Common myeloid progenitor, CD34-positive (primary cell): ENCODE measurements at places on chromosomes 2 and 18.

DNA sequence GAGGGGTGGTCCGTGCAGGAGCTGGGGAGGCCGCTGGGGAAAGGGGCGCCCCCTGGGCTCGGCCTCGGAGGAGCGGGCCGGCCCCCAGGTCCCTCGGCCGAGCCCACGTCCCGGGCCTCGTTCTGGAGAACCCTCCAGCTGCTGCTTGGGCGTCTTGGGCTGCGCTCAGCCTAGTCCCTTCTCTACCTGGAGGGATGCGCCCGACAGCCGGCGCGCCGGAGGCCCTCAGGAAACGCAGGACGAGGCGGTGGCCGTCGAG, 293 bp upstream of the D2HGDH start:
- no peaks in the 10 kb centered on the region for H3K36me3 ChIP-seq
- peaks cover 42% of the 10 kb centered on the region for H3K4me1 ChIP-seq
- H3K4me3 ChIP-seq, result peak overlapping the region; percentile 83
- no peaks in the 10 kb centered on the region for H3K27me3 ChIP-seq
- no peak overlapping the region for H3K27ac ChIP-seq

DNA sequence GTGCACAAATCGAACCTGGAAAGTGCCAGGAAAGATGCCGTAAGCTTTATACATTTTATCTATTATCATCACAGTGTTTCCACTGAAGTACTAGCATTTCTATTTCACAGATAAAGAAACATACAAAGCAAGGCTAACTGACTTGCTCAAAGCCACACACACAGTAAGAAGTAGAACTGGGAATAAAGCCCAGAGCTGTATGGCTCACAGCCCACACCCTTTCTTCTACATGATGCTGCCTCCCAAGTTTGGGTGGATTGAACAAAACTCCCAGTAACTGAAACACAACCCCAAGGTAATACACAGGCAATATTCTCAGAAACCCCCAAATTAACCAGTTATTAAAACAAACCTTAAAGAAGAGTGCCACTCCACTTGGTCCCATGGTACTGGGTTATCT, 11.2 kb downstream of the SAP130 start:
- H3K36me3 ChIP-seq, result peaks cover 44% of the 10 kb centered on the region
- no peak for DNase-seq
- H3K4me3 ChIP-seq, result no peak overlapping the region
- no peaks in the 10 kb centered on the region for H3K4me1 ChIP-seq
- H3K27ac ChIP-seq, result no peak overlapping the region

DNA sequence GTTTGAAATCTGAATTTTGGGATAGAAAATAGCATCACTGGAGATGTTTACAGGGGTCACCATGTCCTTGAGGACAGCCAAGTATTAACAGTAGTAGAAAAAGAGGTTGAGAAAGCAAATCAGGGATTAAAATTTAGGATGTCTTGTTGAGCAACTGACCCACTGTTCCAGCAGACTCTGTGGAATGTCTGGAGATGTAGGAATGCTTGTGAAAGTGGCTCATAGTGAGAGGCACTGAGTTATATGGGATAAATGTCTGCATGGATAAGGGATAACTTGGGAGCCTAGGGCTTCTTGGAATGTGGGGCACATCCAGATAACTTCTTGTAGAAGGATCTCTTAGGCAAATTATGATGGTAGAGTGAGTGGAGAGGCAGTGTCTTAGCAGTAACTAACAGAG, 495.0 kb downstream of the TMX3 start:
- no peaks in the 10 kb centered on the region for H3K27me3 ChIP-seq
- no peak for DNase-seq
- H3K36me3 ChIP-seq, result no peaks in the 10 kb centered on the region
- H3K4me1 ChIP-seq, result peaks cover 16% of the 10 kb centered on the region
- no peak overlapping the region for H3K27ac ChIP-seq
- H3K4me3 ChIP-seq, result no peak overlapping the region

- H3K27ac ChIP-seq, result no peak overlapping the region
- H3K36me3 ChIP-seq, result no peaks in the 10 kb centered on the region
- no peak overlapping the region for H3K4me3 ChIP-seq
These were observed 153.7 kb upstream of the SERTAD2 start for GRCh38 chr2:64807417-64807816.

GRCh38 chr18:8814206-8814605, 108.8 kb downstream of the MTCL1 start:
- no peaks in the 10 kb centered on the region for H3K36me3 ChIP-seq
- H3K27me3 ChIP-seq, result no peaks in the 10 kb centered on the region
- H3K27ac ChIP-seq, result no peak overlapping the region
- DNase-seq, result no peak
- H3K4me1 ChIP-seq, result no peaks in the 10 kb centered on the region

GRCh38 chr2:105972246-105972645, 221.9 kb downstream of the UXS1 start:
- no peak overlapping the region for H3K4me3 ChIP-seq
- H3K27ac ChIP-seq, result no peak overlapping the region
- H3K27me3 ChIP-seq, result no peaks in the 10 kb centered on the region
- no peaks in the 10 kb centered on the region for H3K36me3 ChIP-seq
- no peaks in the 10 kb centered on the region for H3K4me1 ChIP-seq

- H3K36me3 ChIP-seq, result no peaks in the 10 kb centered on the region
- H3K4me3 ChIP-seq, result no peak overlapping the region
- H3K27me3 ChIP-seq, result no peaks in the 10 kb centered on the region
- H3K4me1 ChIP-seq, result no peaks in the 10 kb centered on the region
These were observed 30.8 kb upstream of the C1D start for GRCh38 chr2:68093634-68094033.
